ENCODE measurements at places on chromosomes 2 and 18.

GRCh38 chr2:16386031-16386430 lies 279.6 kb downstream of the CYRIA start:
- no peak for DNase-seq

GRCh38 chr2:18797133-18797845 lies 207.9 kb upstream of the NT5C1B start:
- no peak for DNase-seq

DNA sequence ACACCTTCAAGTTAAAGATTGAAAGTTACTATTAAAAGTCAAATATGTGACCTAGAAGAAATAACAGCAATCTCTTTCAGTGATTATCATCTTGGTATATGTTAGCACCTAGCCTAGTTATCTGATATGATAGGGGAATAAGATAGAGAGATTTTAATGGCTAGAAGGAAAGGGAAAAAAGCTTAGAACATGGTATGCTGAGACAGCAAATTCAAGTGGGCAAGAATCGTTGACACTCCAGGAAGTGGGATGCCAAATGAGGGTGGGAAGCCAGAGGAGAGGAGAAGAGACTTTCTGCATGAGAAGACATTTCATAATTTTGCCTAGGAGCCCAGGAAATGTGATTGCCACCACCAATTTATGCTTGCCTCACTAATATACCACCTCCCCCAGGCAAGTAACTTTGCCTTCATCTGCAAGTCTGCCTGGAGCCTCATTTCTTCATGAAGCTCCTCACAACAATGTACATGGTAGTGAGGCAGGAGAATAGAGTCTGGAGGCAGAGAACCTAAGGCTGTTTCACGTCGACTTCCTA lies 504.9 kb downstream of the TNS1 start:
- DNase-seq, result no peak

GRCh38 chr2:83565626-83566025 lies 893.5 kb downstream of the SUCLG1 start:
- DNase-seq, result no peak

DNA sequence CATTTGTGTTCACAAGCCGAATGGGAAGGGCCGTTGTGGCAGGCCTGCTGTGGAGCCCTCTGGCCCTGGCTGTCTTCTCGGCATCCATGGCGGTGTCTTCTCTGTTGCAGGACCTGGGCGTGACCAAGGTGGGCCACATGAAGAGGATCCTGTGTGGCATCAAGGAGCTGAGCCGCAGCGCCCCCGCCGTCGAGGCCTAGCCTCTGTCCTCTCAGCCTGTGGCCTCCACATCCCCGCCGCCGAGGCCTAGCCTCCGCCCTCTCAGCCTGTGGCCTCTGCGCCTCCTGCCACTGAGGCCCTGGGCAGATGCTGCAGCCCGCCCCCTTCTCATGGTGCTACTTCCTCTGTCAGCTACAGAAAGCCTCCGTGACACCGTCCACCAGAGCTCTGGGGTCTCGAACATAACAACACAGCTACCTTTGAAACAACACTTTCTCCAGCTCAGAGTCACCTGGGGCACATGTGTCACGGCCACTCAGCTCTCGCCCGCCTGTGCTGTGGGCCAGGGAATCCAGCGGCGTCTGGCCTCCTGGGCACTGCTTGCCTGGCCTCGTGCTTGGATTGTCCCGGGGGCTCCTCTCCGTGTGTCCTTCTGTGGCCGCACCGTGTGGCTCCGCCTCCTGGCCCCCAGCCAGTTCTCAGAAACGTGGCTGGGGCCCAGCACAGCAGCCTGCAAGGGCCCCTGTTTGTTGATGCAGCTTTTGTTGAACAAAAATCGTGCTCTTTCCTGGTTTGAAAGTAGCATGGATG lies 97.1 kb downstream of the USP40 start:
- no peak for DNase-seq

DNA sequence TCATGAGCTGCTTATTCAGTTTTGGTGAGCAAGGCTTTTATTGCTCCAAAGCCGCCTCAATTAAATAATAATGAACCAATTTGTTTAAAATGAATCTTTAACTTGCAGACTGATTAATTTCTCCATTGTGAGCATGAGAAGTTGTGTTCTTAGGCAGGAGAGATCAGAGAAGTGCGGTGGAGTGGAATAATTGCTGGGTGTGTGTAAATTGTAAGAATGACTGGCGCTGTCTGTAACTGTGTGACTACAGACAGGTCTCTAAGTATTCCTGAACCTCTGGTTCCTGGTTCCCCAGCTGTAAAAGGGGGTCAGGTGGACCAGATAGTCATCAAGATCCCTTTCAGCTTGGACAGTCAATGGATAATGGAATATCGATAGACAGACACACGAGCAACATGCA lies 98.0 kb upstream of the EFEMP1 start:
- DNase-seq, result no peak

- DNase-seq, result no peak
Measured at GRCh38 chr2:225192869-225193268, 150.6 kb upstream of the DOCK10 start.

- DNase-seq, result no peak
Measured at GRCh38 chr2:155815851-155816250, 516.7 kb downstream of the NR4A2 start.

DNA sequence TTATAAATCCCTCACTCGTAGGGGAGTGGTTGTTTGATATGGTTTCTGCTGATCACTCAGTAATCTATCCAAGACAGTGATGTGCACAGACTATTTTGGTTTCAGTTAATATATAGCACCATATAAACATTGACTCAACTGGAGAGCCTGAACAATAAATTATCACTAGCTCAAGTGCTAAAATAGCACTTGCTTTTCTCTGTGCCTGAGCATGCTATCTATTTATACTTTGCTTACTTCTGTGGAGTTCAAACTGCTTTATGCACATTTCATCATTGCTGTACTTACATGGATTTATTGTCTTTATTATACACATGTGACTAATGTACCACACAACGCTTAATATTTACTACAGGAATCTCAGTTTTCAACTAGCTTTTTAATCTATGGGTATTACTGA lies 133.6 kb downstream of the BCL2 start:
- DNase-seq, result no peak

DNA sequence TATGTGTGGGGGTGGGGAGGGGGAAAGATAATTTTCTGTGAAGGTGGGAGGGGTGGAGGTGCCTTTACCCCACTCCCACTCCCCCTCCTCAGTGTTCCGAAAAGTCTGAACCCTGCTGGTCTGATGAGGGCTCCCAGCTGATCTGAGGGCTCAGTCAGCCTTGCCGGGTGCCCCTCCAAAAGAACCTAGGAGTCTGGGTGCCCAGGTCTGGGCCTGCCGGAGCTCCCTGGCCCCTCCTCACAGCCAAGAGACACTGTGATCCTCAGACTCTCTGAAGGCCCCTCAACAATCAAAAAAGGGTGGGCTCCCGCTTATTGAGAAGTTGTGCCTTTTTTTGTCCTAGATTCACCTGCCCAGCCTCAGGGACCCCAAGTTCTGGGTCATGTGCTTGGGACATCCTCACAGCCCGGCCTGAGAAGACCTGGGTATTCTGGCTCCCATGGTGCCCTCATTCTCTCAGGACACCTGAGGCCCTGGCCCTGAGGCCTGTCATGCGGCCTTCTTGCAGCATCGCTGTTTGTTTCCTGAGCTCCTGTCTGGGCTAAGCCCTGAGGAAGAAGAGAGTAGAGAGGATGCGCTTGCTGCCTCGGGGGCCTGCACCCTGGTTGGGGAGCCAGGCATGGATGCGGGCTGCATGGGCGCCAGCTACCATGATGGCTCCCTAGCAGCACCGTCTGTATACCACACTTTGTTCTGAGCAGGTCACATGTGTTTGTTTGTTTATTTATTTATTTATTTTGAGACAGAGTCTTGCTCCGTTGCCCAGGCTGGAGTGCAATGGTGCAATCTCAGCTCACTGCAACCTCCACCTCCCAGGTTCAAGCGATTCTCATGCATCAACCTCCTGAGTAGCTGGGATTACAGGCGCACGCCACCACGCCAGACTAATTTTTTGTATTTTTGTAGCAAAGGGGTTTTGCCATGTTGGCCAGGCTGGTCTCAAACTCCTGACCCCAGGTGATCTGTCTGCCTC lies 44.0 kb downstream of the SDC1 start:
- no peak for DNase-seq

- no peak for DNase-seq
Measured at GRCh38 chr2:224211791-224212190, 172.7 kb upstream of the SERPINE2 start.

DNA sequence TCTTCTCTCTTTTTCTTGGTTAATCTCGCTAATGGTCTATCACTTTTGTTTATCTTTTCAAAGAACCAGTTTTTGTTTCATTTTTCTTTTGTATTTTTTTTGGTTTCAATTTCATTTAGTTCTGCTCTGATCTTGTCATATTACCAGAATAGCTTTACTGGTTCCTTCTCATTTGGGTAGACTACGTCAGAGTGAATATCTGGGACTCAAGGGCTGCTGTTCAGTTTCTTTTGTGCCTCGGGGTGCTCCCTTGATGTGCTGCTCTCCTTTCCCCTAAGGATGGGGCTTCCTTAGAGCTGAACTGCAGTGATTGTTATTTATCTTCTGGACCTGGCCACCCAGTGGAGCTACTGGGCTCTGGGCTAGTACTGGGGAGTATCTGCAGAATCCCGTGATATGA lies 29.4 kb upstream of the IL1RN start:
- no peak for DNase-seq

DNA sequence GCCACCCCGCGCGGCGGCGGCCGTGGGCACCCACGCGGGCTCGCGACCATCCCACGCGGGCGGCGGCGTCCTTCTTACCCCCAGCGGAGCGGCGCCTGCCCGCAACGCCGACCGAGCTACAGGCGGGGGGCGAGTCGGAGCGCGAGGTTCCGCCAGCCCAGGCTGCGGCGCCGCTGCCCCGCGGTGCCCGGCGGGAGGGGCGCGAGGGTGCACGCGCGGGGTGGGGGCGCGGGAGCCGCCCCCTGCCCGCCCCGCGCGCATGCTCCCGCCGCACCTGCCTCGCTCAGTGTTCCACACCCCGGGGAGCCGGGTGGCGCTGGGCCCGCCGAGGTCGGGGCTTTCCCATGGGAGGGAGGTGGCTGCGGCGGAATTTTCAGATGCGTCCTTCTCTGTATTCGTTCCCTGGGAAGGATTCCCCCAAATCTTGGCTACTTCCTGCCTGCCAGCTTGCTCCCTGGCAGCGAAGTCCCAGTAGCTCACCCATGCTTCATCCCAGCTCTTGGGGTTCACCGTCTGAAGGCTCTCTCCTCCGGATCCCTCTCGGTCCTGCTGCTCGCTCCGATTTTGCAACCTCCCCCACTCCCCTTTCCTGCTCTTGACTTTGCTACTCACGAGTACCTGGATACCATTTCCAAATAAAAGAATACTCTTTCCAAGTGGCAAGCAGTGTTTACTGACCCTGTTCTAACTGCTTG lies at the start of gene L3MBTL4:
Gene L3MBTL4 (minus strand): TSS at position 189 of the 695 bp plus-strand sequence. CDS start 103,286 bp downstream, outside the sequence.
- no peak for DNase-seq

GRCh38 chr2:182281276-182281675 lies 145.6 kb downstream of the PDE1A start:
- no peak for DNase-seq

GRCh38 chr18:76314015-76314414 lies 181.0 kb downstream of the ZNF516 start:
- no peak for DNase-seq

GRCh38 chr18:26307161-26307773 lies 81.0 kb downstream of the TAF4B start:
- no peak for DNase-seq

GRCh38 chr2:120480903-120481445 lies 135.0 kb downstream of the INHBB start:
- no peak for DNase-seq

- no peak for DNase-seq
Measured at GRCh38 chr18:68172842-68173549, 541.9 kb downstream of the TMX3 start.

DNA sequence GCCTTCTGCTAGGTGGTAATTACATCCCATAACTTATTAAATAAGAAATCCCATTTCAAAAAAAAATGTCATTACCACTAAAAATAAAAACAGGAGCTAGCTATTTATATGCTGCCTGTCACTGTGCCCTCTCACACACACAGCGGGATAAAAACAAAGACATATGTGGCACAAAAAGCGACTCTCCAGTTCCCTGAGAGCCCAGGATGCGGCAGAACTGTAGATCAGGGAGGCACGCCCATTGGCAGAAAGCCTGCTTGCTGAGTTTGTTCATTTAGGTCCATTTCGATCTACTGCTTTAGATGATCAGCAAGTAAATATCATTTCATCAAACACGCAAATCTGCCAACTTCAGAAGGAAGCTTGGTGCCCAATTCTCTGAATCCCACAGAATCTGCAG lies 124.4 kb downstream of the TMEM163 start:
- no peak for DNase-seq

DNA sequence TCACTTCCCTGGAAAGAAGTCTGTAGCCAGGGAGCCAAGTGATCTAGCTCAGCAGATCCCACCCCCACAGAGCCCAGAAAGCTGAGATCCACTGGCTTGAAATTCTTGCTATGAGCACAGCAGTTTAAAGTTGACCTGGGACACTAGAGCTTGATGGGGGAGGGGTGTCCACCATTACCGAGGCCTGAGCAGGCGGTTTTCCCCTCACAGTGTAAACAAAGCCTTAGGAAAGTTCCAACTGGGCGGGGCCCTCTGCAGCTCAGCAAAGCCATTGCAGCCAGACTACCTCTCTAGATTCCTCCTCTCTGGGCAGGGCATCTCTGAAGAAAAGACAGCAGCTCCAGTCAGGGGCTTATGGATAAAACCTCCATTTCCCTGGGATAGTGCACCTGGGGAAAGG lies 887.2 kb upstream of the LRATD1 start:
- no peak for DNase-seq

DNA sequence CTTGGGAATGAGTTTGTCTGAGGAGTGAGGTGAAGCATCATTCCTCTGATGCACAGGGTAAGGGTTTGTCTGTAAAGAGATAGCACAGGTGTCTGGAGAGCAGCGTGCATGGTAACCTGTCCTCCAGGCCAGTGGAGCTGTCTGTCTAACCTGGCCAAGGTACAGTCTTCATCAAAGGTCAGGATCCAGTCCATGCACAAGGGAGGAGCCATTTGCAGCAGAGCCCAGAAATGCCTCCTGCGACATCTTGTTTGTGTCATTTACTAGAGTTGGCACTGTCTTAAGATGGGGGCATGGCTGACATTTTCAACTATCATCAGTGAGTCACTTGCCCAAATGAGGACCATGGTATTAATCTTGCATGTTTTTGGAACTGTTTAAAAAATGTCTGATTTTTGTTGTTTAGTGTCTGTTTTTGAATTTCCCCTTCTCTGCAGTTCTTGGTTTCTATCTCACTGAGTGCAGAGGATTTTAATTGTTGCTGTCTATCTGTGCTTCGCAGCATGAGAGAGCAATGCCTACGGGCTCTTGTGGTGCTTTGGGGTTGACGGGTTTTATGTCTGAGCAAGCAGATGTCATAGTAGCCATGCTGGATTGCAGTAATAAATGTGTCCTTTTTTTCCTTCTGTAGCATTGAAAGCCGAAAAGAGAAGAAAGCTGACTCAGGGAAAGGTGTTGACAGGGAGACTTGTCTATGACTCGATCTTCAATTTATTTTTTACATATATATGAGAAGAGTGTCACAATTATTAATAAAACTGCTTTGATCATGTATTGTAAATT lies 91.3 kb downstream of the DPP4 start:
- no peak for DNase-seq

All from activated T-helper 1 cell treated with anti-CD3 and anti-CD28 coated beads, Interleukin-2, amount 50 U/mL, for 16 hours (primary cell).